ENCODE measurements at places on chromosomes 16 and 17. TPM values are rescaled to one million over a fixed set of nuclear protein-coding genes. Genes with fewer than 3 reads are reported as not detected.
A peak's percentile ranks its signal among the peaks of the same experiment; 100 is the strongest.

DNA sequence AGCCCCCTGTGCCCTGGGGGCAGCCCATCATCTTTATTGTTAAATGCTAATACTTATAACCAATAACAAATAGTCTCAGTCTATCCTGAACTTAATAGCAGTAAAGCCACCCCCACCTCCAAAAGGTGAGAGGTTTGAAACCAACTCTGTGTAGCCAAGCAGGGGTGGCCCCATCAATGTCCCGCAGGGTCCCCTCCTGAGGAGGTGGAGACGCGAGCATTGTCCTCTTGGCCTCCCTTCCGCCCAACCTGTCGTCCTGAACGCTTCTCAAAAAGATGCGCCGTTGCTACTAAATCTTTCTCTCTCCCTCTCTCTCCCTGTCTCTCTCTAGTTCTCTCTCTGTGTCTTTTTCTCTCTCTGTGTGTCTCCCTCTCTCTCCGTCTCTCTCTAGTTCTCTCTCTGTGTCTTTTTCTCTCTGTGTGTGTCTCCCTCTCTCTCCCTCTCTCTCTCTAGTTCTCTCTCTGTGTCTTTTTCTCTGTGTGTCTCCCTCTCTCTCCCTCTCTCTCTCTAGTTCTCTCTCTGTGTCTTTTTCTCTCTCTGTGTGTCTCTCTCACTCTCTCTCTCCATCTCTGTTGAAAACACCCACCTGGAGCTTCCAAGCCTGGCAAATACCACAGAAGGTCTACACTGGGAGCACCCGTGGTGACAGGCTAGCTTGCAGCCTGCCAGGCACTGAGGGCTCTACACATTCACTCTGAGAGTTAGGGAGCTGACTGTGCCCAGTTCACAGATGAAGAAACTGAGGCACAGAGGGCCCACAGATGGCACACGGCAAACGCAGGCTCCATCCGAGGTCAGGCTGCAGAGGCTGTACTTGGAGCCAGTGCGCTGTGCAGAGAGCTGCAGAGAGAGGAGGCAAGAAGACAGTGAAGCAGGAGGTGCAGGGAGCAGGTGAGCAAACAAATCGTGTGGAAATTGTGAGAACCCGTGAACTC lies 185.9 kb downstream of the C16orf95 start:
- no peak for DNase-seq

Gene RABEP2
- total RNA-seq, result 18.6 TPM

Gene PRCD
- total RNA-seq, result 2.6 TPM

DNA sequence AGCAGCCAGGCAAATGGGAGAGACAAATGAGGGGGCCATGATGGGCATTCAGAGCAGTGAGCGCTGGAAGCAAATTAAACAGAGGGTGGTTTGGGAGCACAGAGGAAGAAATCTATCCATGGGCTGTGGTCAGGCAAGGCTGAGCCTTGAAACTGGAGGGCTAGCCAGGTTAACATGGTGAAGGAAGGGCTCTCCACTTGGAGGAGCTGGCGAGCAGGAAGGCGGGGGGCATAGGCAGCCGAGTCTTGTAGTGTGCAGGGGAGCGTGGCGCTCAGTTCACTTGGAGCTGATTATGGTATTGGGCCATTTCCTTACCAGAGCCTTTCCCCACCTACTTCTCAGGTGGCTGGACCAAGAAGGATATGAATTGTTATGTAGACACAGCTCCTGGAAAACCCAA lies 189.7 kb downstream of the SNX29 start:
- no peak for DNase-seq

Gene GAST
- not detected for total RNA-seq

Gene ASIC2
- 0.33 TPM for total RNA-seq

GRCh38 chr16:2687531-2688308 lies 5.4 kb downstream of the KCTD5 start:
- DNase-seq, result no peak

GRCh38 chr17:50931144-50931908 lies 65.2 kb upstream of the TOB1 start:
- DNase-seq, result peak; percentile 87

GRCh38 chr16:678209-678857 lies 1.9 kb upstream of the STUB1 start:
- DNase-seq, result no peak

- DNase-seq, result no peak
Measured at GRCh38 chr16:8943001-8943763, 20.5 kb downstream of the USP7 start.

DNA sequence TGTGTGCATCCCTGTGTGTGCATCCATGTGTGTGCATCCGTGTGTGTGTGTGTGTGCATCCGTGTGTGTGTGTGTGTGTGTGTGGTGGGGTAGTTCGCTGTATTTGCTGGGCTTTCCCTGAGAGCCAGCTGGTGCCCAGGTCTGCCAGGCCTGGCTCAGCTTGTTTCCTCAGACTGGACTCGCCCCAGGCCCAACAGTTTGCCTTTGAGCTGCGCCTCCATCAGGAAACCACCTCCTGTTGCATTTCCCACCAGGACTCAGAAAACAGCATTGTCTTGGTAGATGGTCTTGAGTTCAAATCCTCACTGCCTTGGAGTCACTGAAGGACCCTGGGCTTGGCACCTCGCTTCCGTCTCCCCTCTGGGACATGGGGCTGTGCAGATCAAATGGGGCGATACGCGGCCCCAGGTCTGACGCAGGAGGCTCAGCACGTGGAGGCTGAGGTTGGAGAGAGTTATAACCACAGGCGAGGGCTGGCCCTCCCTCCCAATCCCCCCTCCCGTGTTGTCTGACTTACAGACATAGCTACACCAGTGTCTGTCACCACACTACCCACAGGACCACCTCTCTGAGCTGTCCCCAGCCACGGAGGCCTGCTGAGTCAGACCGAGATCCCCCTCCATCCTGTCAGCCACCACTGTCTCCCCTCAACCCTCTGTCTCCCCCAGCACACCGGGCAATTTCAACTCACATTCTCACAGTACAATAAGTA lies 4.7 kb downstream of the ITGAE start:
- DNase-seq, result no peak

GRCh38 chr16:23071196-23072083 lies 77.8 kb downstream of the USP31 start:
- DNase-seq, result peak; percentile 40

DNA sequence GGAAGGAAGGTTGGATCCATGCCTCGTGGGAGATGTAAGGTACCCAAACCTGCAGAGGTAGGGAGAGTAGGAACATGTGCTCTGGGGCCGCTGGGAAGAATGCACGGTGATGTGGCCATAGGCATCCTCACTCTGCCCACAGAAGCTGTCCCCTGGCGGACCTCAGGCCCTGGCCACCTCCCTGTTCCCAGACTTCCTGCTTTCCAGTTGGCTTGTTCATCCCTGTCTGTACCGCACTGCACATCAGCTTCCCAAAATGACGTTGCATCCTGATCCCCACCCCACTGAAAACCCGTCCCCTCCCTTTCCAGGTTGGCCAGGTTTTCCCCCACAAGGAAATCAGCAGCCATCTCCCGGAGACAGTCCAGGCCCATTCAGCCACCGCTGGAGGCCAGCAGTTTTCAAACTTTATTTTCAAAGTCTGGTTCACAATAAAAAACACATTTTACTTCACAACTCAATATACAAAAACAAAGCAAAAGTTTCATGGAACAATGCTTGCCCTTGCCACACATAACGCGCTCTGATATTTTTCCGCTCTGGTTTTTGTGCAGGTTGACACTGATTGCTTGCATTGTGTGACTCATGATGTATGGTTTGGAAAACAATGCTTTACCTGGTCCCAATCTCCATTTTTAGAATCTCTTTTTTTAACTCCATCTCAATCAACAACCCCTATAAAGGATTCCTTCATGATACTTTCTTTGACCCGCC lies 143.0 kb downstream of the GAS7 start:
- DNase-seq, result no peak

GRCh38 chr17:38970804-38971203 lies 3.6 kb upstream of the FBXO47 start:
- no peak for DNase-seq
